Natural killer cell (primary cell): ENCODE measurements at places on chromosomes 7 and 10. TPM values are rescaled to one million over a fixed set of nuclear protein-coding genes. Genes with fewer than 3 reads are reported as not detected.

Gene OR2A42
- total RNA-seq = not detected

Gene WNT2
- not detected for total RNA-seq

Gene SEMA3E
- total RNA-seq = not detected

Gene ADAM8
- total RNA-seq = 682 TPM

Gene GPR26
- total RNA-seq = not detected

Gene CALHM3
- not detected for total RNA-seq

Gene DMBT1
- not detected for total RNA-seq

Gene ATRNL1
- not detected for total RNA-seq

Gene CCDC136
- 10.9 TPM for total RNA-seq

Gene PRPS1L1
- total RNA-seq = not detected

Gene RAB11FIP2
- 30.1 TPM for total RNA-seq

Gene FXYD4
- not detected for total RNA-seq

Gene ZC3HAV1L
- 1.1 TPM for total RNA-seq

Gene MRLN
- total RNA-seq = not detected

Gene OR2A5
- not detected for total RNA-seq

Gene PYROXD2
- 20.8 TPM for total RNA-seq

- no peak for DNase-seq
Measured at GRCh38 chr7:12239806-12240205, 28.7 kb downstream of the TMEM106B start.

DNA sequence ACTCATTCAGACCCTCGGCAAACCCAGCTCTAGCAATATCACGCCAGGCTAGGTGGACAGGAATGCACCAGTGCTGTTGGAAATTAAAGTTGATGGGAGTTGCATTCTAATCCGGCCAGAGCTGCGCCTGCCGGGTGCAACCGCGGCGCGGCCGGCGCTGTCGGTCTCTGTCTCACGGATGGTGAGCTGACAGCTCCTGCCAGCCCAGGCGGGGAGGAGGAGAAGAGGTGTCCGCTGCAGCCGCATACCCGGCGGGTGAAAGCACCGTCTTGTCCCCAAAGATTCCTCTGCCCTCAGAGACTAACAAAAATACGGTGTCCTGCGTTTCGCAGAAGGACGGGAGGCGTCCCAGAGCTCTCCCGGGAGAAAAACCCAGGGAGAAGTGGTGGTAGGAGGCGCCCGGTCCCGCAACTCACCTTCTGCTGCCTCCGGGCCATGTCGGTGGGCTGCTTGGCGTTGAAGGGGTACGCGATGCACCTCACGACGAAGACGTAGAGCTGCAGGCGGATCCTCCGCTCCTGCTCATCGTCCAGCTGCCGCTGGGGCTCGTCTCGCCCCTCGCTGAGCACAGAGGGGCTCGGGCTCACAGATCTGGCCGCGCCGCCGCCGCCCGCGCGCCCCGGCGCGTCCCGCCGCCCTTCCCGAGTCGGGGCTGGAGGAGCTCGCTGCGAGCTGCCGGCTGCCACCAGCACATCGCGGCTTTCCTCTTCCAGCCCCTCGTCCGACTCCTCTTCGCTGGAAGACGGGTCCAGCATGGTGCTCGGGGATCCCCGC lies 490 bp downstream of the CADPS2 start:
- DNase-seq = no peak

- no peak for DNase-seq
Measured at GRCh38 chr10:117074621-117075020, 63.4 kb downstream of the VAX1 start.

GRCh38 chr7:35505066-35505465 lies 189.9 kb downstream of the HERPUD2 start:
- no peak for DNase-seq

DNA sequence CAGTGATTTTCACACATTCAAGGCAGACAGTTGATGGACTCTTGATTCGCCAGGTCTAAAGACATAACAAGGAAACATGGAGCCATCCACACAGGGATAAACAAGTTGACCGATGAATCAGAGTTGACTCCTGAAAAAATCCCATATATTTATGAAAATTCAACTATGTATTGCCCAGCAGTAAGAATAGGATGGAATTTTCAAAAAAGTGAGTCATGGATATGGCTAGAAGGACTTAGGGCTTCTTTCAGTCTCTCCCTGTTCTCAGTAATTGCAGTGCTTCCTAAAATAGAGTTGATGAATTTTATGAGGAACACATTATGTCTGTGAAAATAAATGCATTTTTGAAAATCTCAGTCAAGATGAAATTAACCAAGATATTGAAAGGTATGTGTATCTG lies 301.2 kb downstream of the PLXDC2 start:
- DNase-seq = no peak

GRCh38 chr10:994836-995558 lies 6.8 kb downstream of the GTPBP4 start:
- DNase-seq = no peak

DNA sequence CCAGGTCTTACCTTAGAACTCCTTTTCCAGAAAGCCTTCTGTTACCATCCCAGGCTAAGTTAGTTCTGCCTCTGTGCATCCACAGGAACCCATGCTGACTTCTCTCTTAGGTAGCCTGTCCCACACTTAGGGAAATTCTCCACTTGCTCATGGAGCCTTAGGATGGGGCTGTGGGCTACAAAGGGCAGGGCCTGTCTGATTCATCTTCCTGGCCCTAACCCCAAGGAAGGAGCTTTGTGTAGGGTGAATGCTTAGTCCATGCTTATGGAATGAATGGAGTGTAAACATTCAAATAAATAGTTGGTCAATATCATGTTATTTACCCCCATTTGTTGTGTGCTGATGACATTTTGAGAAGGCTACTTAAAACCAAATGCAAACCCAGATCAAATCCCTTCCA lies 54.7 kb downstream of the EMX2 start:
- DNase-seq = no peak

DNA sequence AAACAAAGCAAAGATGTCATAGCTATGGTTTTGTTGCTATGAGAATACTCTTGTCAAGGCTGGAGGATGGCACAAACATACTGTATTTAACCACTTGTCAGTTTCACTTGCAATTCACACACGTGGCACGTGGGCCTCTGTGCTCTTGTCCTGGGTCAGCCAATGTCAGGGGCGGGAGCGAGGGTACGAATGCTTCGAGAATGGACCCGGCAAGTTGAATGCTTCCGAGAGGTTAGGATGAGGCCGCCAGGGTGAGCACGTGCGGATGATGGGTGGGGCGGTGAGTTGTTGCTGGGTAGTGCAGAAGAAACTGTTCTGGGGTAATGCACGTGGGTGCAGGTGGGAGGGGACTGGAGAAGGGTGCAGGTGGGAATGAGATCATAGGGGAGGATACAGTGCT lies 10.4 kb upstream of the OCM2 start:
- DNase-seq = no peak

GRCh38 chr7:44740055-44740454 lies 8.6 kb upstream of the ZMIZ2 start:
- DNase-seq = no peak

- no peak for DNase-seq
Measured at GRCh38 chr10:63522277-63522687, 1.1 kb downstream of the REEP3 start.

DNA sequence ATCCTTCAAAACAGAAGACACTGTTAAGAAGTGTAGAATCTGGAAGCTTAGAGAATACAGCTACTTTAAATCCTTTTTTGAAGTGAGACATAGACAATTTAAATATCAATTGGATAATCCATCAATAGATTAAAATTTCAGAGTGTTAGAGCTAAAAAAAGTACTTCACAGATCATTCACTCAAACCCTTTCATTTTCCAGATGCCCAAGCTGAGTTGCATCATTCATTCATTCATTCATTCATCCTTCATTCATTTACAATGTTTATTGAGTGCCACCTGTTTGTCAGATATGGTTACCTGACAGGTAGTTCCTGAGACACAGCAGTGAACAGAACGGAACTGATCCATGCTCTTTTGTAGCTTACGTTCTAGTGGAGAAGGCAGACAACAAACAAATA lies 290.7 kb upstream of the MTPN start:
- no peak for DNase-seq

DNA sequence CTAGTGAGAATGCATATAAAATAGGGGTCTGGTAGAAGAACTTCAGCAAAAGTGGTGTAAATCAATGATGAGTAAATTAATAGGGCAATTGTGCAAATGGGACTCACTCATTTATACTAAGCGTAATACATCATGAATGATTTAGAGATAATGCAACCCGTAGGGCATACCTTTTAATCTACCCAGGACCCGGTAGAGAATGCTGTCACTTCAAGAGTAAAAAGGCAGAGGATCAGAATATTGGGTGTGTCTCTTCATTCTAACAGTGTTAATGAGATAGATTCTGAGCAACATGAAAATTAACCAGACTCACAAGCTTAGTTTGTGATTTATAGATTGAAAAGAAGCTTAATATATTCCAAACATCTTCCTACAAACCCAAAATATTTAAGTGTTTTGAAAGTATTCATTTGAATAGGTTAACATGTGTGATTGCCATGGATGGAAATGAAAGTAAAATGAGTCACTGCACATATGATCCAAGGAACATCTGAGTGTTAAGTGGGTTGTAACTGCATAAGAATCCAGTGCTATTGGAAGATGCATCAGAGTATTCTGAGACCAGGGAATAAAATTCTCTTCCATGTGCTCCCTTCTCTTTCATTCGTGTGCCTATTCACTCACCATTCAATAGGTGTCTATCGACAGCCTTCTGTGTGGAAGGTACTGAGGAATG lies 690.6 kb downstream of the AUTS2 start:
- DNase-seq = no peak

- no peak for DNase-seq
Measured at GRCh38 chr7:90669492-90669891, 73.4 kb downstream of the CDK14 start.

DNA sequence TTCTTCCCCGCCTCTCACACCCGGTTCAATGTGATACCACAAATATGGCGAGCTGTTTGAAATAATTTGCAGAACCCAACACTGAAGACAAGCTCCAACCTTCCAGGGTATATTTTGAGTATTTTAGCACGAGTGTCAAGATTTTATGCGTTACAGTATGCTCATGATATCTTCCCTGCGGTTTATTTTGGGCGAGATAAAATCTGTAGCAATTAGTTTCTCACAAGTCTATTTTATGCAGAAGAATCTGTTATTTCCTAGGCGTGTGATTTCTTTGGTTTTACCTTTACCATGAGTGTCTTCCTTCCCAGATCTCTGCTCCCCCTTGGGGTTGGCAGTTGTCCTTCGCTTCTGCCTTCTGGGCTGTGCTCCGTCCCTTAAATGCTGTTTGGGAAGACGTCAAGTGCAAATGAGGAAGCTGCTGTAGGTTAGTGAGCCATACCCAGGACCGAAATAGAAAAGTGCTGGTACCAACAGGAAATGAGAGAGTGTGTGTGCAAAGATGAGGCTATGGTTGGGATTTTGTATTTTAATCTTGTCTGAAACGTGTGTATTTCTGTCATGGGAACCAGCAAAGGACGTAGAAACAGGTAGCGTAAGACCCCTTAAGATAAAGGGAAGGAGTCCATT lies 299.8 kb downstream of the KLF6 start:
- DNase-seq = no peak

GRCh38 chr10:104396581-104396980 lies 42.9 kb downstream of the CFAP58 start:
- peak; percentile 18 for DNase-seq

GRCh38 chr7:66213637-66214036 lies 8.5 kb downstream of the TPST1 start:
- no peak for DNase-seq

- DNase-seq = no peak
Measured at GRCh38 chr7:26759108-26759507, 105.3 kb downstream of the SKAP2 start.

DNA sequence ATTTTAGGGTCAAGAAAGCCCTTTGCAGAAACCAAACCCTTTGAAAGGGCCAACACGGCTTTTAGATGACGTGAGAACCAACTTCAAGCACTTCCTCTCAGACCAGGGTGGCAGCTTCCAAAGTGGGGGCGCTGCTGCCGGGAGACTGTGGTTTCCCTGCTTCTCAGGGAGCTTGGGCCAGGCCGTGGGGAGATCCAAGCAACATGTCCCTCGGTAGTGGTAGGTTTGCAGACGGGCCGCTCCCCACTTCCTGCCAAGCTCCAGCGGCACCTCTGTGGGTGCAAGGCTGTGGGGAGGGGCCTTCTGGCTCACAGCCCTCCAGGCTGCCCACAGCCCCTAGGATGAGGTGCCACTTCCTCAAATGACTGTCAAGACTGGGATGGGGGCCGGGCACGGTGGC lies 132.4 kb downstream of the FAM53B start:
- peak; percentile 67 for DNase-seq

- DNase-seq = no peak
Measured at GRCh38 chr7:158881731-158882130, 25.4 kb downstream of the DYNC2I1 start.

GRCh38 chr10:91689731-91690168 lies 56.9 kb upstream of the PPP1R3C start:
- no peak for DNase-seq

DNA sequence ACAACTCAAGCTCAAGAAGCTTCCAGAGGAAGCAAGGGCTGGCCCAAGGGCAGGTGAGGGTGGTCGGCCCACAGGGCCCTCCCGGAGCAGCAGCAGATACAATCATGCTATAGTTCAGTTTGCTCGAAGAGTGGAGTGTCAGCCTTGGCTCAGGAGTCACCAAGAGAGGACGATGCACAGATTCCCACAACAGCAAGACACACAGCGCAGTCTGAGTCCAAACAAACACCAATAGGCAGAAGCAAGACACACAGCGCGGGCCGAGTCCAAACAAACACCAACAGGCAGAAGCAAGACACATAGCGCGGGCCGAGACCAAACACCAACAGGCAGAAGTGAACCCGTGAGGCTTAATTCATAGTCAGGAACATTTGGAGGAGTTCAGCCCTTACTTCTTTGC lies 138.4 kb downstream of the PTPRN2 start:
- no peak for DNase-seq

- DNase-seq = no peak
Measured at GRCh38 chr10:3363311-3364045, 190.9 kb upstream of the PITRM1 start.

DNA sequence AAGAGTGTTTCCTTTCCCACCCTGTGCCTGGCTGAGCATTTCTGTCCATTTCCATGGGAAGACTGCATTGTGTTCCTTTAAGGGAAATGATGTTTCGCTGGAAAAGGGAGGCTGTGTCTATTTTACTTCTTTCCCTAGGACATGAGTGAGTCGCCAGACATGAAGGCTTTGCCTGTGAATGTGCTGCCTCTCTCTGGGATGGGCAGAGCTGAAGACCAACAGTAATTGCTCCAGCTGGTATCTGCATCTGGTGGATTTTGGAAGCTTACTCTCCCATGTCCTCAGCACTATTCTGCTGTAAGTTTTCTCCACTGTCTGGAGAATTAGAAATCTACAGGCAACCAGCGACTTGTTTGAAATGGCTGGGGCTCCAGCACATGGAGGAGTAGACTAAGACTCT lies 264.6 kb upstream of the BMPER start:
- no peak for DNase-seq

- no peak for DNase-seq
Measured at GRCh38 chr10:117418121-117418520, 42.9 kb upstream of the PDZD8 start.

- DNase-seq = no peak
Measured at GRCh38 chr10:132390921-132391675, 5.9 kb upstream of the PWWP2B start.

GRCh38 chr10:100948916-100949315 lies 20.4 kb upstream of the SEMA4G start:
- no peak for DNase-seq
